ENCODE measurements at places on chromosomes 1 and 21.

DNA sequence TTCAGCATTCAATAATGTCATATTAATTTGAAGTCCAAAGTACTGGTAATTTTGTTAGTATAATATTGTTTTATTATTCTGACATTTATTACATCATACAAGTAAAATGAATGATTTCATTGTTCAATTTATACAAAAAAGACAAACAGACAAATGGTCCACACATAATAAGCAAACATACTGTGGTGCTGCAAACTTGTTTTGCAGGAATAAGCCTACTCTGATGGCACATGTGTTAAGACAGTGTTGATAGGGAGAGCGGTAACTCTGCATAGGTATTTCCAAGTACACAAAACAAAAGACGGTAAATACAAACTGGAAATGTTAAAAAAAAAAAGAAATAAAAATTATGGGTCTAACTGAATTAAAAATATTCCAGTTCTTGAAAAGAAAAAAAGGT is 59.7 kb upstream of the DPYD start:
- no peak for DNase-seq

DNA sequence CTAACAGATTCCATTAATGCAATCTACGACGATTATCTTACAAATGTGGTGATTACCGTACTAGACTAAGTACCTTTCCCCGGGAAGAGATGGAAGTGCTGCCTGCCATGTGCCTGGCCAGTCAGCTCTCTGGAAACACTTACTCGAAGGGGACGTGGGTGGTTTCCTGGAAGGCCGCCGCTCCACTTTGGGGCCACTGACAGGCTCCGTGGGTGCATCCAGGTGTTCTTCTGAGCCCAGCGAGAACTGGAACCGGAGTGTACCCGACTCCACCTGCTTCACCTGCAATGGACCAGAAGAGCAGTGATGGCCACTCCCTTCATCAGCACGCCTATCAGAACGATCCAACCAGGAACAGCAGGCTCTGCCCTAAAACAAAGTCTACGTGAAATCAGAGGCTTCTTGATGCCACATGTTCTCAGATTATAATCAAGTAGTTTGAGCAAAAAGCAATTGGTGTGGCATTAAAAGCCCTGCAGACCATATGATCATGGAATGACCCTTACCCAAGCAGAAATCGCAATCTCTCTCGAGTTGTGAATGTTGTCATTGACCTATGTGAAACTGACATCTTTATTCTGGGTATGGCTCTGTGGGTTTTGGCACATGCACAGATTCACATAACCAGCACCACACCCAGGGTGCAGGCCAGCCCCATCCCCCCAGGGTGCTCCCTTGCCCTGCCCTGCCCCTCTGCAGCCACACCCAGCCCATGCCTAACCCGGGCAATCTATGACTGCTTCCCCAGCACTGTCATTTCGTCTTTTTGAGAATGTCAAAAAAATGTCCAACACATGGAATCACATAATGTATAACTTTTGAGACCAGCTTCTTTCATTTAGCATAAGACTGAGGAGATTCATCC is 64.5 kb downstream of the NPHP4 start:
- DNase-seq: no peak

DNA sequence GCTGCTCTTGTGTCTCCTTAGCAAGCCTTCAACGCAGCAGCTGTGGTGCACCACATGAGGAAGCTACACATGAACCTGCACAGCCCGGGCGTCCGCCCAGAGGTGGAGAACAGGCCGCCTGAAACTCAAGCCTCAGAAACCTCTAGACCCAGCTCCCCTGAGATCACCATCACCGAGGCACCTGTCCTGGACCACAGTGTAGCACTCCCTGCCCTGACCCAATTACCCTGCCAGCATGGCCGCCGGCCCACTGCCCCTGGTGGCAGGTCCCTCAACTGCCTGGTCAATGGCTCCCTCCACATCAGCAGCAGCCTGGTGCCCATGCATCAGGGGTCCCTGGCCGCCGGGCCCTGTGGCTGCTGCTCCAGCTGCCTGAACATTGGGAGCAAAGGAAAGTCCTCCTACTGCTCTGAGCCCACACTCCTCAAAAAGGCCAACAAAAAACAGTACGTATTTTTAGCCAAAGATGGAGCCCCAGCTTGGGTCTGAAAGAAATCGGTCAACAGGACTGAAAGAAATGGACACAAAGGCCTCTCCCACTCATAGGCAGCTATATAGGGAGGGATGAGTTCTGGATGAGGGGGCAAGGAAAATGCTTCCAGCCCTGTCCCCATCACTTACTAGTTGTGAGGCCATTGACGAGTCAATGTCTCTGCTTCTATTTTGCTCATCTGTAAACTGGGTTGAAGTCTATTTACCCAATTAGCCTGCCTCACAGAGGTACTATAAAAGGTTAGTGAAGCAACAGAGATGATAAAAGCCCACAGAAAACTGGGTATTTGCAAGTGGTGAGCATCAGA is 28.5 kb downstream of the CAMK1G start:
- no peak for DNase-seq

DNA sequence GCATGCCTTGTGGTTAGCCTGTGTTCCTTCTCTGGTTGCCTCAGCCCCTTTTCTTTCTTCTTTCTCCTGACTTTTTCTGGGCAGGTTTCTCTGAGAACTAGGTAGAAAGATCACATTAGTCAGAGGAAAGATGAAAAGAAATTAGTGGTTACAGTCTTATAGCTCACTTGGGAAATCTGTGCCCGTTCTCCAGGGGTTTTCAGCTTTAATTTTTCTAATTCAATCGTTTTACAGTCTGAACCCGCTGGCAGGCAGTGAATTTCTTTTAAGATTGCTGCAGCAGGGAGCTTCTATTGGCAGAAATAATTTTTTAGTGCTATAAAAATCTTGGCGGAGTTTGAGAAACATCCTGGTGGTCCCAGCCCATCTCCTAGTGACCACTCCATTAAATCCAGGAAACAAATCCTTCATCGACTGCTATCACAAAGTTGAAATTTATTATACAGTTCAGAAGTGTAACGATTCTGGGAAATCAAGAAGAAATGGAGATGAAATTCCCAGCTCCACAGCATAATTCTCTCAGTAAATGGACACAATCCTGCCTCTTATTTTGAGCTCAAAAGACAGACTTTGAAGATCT is 113.1 kb downstream of the PCP4 start:
- no peak for DNase-seq

GRCh38 chr1:192810253-192810880 is 1.5 kb downstream of the RGS2 start:
- DNase-seq: no peak

DNA sequence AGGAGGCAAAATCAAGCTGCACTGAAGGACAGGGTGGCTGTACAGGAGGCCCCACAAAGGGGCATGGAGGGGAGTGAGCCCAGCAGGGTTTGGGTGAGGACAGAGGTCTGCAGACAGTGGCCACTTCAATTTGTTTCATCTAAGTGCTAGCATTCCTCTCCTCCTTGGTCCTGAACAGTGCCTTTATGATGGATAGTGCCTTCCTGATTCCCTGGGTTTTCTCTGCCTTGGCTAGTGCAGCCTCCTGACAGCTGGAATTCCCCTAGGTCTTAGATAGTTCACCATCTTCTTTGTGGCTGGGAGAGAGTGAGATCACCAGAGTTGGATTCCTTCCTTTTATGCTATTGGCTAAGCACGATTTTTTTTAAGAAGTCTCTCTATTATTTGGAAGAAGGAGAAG is 3.8 kb upstream of the HPCAL4 start:
- DNase-seq: no peak

GRCh38 chr1:96346719-96347118 is 374.9 kb upstream of the PTBP2 start:
- DNase-seq: no peak

- DNase-seq: no peak
Measured at GRCh38 chr1:213277036-213277435, 226.0 kb downstream of the RPS6KC1 start.

- DNase-seq: no peak
Measured at GRCh38 chr21:15020797-15021196, 44.0 kb downstream of the NRIP1 start.

DNA sequence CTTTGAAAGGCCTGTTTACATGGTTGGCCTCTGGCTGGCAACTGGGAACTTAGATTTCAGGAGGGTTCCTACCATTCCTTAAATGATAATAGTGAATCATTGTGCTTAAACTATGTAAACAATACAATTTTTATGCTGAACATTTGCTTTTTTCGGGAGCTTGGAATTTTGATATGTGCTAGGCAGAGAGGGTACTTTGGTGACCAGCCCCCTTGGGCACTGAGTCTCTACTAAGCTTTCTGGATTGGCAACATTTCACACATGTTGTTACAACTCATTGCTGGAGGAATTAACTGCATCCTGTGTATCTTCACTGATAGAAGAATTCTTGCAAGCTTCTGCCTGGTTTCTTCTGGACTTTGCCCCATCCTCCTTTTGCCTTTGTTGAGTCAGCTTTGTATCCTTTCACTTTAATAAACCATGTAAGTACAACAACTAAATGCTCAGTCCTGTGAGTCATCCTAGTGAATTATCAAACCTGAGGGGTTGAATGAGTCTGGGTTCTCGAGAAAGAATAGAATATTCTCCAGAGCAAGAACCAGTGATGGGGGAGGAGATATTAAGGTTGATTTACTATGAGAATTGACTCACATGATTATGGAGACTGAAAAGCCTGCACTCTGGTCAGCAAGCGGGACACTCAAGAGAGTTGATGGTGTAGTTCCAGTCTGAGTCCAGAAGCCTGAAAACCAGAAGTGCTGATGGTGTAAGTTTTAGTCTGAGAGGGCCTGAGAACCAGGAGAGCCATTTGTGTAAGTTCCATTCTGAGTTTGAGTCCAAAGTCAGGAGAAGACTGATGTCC is 3.1 kb upstream of the SLC16A4 start:
- DNase-seq: no peak

DNA sequence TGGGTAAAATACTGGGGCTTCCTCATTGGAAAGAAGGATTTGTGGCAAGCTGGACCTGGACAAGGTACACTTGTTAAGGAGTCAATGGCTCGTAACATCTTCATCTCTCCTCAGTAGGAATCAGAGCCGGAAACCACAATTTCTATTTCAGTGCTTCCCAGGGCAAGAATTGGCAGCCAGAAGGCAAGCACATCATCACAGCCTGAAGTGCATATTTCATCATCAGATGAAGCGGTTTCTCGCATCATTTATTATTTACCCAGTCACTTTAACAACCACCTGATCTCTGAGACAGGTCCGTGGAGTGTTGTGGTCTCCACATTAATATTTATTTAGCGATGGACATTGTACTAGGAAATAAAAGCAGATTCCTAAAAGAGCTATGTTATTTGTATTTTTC is 55.0 kb downstream of the KCNJ15 start:
- DNase-seq: no peak

- DNase-seq: no peak
Measured at GRCh38 chr1:198185146-198185545, 28.3 kb downstream of the NEK7 start.

GRCh38 chr1:5265438-5266075 is 611.1 kb downstream of the AJAP1 start:
- no peak for DNase-seq
